ENCODE measurements at places on chromosomes 3 and 15. TPM values are rescaled to one million over a fixed set of nuclear protein-coding genes. Genes with fewer than 3 reads are reported as not detected.

GRCh38 chr3:120280566-120280965, 4.5 kb downstream of the GPR156 start:
- no peak for DNase-seq
- peaks cover 19% of the 10 kb centered on the region for H3K27me3 ChIP-seq
- H3K36me3 ChIP-seq = no peaks in the 10 kb centered on the region

DNA sequence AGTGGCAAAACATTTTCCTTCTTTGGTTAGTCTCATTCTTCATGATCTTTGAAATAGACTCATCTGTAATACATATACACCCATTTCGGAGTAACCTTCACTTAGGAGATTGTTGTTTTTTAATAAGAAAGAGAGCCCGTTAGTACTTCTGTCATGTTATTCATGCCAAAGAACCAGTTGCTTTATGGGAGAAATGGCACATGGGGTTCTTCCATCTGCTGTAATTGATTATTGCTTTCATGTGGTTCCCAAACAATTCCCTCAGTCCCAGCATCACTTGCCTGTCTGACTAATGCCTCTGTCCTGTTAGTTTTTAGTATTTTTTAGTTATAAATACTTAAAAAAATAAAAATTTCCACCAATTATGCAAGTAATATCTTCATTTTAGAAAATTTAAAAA, 33.8 kb upstream of the FAH start:
- H3K4me3 ChIP-seq = no peak overlapping the region
- H3K27ac ChIP-seq = no peak overlapping the region
- no peaks in the 10 kb centered on the region for H3K27me3 ChIP-seq
- no peak for DNase-seq

DNA sequence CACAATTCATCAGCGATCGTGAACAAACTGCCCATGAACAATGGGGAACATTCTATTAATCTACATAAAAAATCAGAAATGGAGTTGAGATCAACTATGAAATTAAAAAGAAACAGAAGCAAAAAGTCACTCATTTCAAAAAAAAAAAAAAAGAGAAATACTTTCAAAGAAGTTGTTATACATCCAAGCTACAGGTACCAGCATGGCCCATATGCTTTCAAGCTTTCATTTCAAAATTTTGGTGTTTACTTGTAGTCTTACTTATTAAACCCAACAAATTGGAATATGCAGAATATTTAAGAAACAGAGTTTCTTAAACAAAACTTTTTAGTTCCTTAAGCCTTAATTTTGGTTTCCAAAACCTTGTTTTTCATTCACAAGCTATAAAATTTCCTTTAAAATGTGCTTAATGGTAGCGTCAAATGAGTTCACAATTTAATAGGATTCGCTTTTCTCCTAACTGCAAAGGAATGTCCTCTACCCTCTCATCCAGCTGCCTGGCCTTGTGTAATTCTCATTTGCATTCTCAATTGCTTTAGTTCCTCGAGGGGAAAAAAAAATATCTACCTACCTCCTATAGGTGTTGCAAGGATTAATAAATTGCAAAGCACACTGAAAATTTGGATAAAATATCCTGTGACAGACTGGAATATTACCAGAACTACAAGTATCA, 565.2 kb downstream of the ROBO1 start:
- DNase-seq = no peak
- H3K4me1 ChIP-seq = no peaks in the 10 kb centered on the region
- no peak overlapping the region for H3K27ac ChIP-seq
- no peaks in the 10 kb centered on the region for H3K27me3 ChIP-seq

- peaks cover 80% of the 10 kb centered on the region for H3K36me3 ChIP-seq
- no peaks in the 10 kb centered on the region for H3K4me1 ChIP-seq
- H3K27me3 ChIP-seq = no peaks in the 10 kb centered on the region
Observed at GRCh38 chr3:52554026-52554755, 17.8 kb downstream of the UQCC5 start.

The CPLX3 gene
- total RNA-seq = 0.16 TPM
